Renal cortex interstitium (tissue), 15 donors: ENCODE measurements at places on chromosomes 7 and 10.

- no peak for DNase-seq
Measured at GRCh38 chr7:38186593-38187314, 8.7 kb downstream of the STARD3NL start.

- DNase-seq: no peak
Measured at GRCh38 chr7:16084370-16084769, 337.0 kb downstream of the CRPPA start.

DNA sequence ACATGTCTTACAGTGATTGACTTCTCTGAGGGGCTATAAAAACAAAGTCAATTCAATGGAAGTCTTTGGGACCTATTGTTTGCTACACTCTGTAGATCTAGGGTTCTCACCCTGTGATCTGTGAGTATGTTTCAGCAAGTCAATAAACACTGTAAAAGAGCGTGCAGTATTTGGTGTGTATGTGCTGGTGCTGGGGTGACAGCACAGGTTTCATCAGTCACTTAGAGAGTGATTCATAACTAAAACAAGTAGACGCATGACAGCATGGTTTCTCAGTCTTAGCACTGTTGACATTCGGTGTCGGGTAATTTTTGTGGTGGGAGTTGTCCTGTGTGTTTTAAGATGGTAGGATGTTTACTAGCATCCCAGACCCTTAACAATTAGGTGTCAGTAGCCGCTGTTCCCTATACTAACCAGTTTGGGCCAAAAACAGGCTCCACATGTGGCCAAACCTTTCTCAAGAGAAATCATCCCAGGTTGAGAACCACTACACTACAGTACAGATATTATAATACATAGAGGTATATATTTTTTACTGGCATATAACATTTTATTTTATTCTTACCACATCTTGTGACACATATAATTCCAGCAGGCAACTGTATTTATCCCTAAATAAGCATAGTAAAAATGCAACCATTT, 411.8 kb downstream of the ARL4A start:
- no peak for DNase-seq

- no peak for DNase-seq
Measured at GRCh38 chr7:134452991-134453473, 5.9 kb downstream of the AKR1B1 start.

DNA sequence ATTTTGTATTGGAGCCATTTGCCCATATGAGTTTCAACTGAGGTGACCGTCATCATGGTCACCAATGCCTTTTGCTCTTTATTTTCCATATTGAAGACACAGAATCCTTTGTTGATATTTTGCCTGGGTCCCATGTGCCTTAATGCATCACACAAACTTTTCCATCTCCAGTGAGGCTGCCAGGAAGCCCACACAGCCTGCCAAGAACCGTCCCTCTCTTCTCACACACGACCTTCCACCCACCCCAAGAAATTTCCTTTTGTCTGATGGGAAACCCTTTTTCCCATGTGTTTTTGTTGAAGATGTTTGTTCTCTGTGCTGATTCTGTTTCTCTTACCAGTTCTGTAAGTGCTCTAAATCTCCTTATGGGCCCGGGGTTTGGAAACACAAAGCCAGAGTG, 168.9 kb downstream of the CSTF2T start:
- DNase-seq: no peak
